ENCODE measurements at places on chromosomes 2 and 18. TPM values are rescaled to one million over a fixed set of nuclear protein-coding genes. Genes with fewer than 3 reads are reported as not detected.

- no peak for DNase-seq
These were observed 324.1 kb upstream of the THUMPD2 start for GRCh38 chr2:40103163-40103562.

DNA sequence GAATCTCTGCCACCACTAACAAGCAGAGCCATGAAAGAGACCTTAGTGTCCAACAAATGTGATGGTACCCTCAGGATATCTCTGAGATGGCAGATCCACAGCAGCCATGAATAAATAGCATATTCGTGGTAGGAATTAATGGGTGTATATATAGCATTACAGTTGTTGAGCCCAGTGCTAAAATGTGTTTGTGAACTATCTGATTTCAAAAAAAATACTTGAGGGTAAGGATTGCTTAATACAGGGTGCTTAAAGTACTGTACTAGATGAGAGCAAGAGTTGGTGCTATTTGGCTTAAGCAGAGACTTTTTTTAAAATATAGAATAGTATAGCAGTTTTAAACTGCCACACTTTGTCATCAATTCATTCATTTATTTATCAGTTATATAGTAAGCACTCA, 101.5 kb upstream of the GALNT5 start:
- DNase-seq = no peak

CDH2 gene
- total RNA-seq = 18.7 TPM

DNA sequence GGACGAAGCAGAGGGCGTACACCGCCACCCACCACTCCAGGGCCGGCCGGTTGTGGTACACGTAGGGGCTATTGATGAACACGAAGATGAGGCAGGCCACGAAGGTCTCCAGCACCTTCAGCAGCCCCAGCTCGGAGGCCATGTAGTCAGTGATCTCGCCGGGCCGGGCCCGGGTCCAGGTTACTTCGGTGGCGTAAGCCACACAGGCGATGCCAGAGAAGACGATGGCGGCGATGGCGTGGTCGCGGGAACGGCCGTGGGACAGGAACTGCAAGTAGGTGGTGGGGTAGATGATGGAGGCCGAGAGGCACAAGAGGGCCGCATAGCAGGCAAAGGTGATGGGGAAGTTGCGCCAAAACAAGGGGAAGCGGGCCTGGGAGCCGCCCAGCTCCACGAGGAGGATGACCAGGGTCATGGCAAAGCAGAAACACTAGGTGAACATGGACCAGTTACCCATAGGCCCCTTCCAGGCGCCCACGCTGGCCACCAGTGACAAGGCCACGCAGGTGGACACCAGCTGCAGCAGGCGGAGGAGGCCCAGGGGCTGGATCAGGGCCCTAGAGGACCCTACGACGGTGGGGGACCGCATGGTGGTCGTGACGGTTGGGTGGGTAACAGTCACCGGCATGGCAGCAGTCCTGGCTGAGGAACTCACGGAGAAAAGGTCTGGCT, 128.4 kb upstream of the FAM98A start:
- no peak for DNase-seq

- no peak for DNase-seq
These were observed 99.0 kb downstream of the ZFP36L2 start for GRCh38 chr2:43127208-43127940.

GKN2 gene
- not detected for total RNA-seq

- no peak for DNase-seq
These were observed 72.2 kb upstream of the DYNC1I2 start for GRCh38 chr2:171615069-171615468.

CBLN2 gene
- total RNA-seq = 5.2 TPM

GRCh38 chr2:15666861-15667808, 75.5 kb downstream of the DDX1 start:
- peak; percentile 49 for DNase-seq

- no peak for DNase-seq
These were observed 23.7 kb downstream of the ATP9B start for GRCh38 chr18:79092874-79093273.

GRCh38 chr2:111694700-111695101, 189.3 kb downstream of the ANAPC1 start:
- no peak for DNase-seq

DNA sequence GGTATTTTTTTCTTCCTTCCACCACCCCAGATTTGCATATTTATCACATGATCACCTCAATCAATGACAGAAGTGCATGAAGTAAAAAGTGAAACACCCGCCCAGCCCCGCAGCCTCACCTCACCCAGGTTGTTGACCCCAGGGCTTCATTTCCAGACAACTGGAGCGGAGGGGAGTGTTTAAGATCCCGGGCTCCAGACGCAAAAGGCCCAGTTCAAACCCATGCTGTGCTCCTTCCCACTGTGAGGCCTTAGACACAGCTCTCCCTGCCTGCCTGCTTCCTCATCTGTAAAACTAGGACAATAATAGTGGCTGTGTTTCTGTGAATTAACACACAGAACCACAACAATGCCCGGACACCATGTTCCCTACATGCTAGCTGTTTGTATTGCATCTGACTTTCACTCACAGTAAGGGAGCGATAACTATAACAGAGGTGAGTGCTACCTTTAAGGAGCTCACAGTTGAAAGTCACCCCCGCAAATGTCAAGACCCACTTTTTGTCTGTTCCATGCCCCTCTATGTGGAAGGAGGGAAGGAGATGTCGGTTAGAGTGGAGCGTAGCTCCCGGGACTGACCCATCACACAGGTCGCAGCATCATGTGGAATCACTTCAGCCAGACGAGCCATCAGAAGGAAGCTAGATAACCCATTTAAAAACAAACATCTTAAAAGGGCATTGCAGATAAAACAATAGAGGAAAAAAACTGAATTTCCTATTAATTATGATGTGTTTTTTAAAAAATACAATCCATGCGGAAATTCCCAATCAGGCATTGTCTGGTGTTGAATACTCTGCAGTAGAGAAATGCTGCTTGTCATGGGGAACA, 77.5 kb upstream of the DAPL1 start:
- DNase-seq = no peak

DNA sequence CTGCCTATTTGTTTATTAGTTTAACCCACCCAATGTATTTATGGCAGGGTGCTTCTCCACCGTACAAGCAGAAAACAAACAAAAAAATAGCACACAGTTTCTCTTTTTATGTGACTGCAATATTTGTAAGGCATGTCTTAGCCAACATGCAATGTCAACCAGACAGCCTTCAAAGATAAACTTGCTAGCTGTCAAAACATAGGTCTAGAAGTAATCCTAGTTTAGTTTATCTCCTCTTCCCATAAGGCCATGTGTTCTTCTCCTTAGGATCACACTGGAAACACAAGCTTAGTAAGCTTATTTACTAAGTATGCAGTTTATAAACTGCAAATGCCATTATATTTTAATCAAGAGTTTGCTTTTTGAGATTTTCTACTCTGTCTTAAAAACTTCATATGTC, 75.6 kb downstream of the LDAH start:
- DNase-seq = no peak

- peak; percentile 23 for DNase-seq
These were observed 96.7 kb downstream of the GAREM1 start for GRCh38 chr18:32373995-32374394.

AGAP1 gene
- 24.7 TPM for total RNA-seq

DNA sequence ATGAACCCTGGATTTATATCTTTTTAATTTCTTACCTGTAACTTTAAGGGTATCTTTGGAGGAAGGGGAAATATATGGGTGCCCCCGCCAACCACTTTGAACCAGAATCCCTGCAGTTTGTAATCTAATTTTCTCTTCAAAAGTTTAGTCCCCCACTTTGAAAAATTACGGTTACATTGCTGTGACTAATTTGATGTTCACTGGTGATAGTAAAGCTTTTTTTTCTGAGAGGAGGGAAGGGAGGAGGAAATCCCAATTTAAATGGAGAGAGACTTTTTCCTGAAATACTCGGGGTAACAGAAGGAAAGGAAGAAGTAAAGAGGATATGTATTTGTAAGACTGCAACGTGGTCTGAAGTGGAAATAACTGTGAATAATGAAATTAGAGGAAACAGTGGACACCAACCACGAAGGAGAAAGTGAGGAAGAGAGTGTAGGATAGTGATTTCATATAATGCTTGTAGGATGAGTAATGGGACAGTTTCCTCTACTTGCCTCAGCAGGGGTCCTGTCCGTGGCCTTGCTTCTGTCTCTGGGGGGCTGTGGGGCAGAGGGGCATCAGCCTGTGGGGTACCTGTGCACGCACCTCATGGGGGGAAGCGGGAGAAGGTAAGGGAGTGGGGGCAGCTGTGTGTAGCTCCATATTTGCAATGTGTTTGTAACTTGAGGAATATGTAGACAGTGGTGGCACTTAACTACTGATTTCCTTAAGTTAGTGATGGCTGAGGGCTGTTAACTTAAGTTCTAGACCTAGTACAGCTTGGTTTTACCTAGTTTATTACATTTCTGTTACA, 161.1 kb downstream of the LTBP1 start:
- DNase-seq = no peak

GRCh38 chr2:186575302-186575701, 14.6 kb upstream of the ITGAV start:
- DNase-seq = peak; percentile 43

HES6 gene
- 3.0 TPM for total RNA-seq

XIRP2 gene
- 5.8 TPM for total RNA-seq

CCL20 gene
- not detected for total RNA-seq

GRCh38 chr18:27871726-27872125, 305.2 kb downstream of the CDH2 start:
- DNase-seq = no peak

DNA sequence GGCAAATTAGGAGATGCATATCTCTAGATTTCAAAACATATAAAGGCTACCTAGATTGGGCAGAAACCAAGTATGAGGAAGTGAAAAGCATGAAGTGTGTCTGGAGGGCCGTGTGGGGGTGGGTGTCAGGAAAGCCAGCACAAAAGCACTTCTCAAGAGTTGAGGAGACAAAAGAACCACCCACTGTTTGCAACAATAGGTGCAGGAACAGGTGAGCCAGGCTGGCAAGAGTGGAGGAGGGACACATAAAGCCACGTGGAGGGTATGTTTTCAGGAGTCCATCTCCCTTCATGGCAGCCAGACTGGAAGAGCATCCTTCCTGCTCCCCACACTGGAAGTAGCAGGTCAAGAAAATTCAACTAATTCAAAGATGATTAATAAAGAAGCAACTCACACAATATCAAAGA, 96.4 kb downstream of the CERS6 start:
- DNase-seq = no peak

- no peak for DNase-seq
These were observed 195.4 kb downstream of the HAUS1 start for GRCh38 chr18:46299465-46300008.

- DNase-seq = no peak
These were observed 204.8 kb upstream of the SYT4 start for GRCh38 chr18:43482136-43482535.

DNA sequence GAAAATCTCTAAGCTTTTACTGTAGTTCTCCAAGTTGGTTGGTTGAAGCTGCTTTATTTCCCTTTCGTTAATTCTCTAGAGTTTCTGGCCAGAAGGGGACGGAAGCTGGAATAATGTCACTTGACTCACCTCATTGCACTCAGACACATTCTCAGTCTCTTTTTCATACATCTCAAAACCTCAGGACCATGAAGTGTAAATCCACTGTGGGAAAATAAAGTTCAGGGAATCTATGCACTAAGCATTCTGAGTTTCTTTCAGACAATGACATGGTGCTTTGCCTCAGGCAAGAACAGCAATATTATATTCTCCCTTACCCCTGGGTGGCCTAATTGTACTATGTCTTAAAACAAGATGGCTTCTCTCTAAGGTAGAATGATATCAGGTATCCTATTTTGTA, 167.8 kb downstream of the PRPF40A start:
- no peak for DNase-seq

DNA sequence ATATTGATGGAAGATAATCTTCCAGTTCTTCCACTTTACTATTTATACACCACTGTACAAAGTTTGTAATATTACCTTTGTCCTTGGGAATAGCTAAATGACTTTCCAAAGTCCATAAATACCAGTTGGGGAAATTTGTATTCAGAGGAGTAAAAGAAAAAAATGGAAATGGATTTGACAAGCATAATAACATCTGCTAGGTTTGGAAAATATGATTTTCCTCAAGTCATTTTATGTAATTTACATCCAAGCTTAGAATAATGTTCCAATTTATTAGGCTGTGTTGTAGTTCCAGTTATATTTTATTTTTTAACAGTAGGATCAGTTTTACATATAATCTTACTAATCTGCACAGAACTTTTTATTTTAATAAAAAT, 563.0 kb upstream of the PKDCC start:
- no peak for DNase-seq

- DNase-seq = no peak
These were observed 150.3 kb downstream of the SATB2 start for GRCh38 chr2:199307461-199307860.

GRCh38 chr2:9897331-9897737, 54.1 kb downstream of the TAF1B start:
- DNase-seq = peak; percentile 62

DNA sequence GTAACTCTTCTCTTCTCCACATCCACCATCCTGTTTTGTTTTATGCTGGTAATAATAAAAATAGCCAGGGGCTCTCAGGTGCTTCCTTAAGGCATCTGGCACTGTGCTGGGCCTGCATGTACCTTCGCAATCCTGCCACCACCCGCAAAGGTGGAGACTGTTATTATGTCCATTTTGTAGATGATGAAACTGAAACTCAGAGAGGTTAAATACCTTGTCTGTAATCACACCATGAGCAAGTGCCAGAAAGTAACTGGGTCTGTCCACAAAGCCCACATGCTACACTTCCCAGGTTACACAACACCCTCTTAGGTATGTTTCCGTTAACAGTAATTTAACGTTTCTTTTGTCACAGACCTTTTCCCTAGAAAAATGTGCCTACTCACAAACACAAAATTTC, 27.0 kb downstream of the NRP2 start:
- DNase-seq = no peak

GRCh38 chr2:120758181-120759144, 22.8 kb downstream of the GLI2 start:
- peak; percentile 87 for DNase-seq

DNA sequence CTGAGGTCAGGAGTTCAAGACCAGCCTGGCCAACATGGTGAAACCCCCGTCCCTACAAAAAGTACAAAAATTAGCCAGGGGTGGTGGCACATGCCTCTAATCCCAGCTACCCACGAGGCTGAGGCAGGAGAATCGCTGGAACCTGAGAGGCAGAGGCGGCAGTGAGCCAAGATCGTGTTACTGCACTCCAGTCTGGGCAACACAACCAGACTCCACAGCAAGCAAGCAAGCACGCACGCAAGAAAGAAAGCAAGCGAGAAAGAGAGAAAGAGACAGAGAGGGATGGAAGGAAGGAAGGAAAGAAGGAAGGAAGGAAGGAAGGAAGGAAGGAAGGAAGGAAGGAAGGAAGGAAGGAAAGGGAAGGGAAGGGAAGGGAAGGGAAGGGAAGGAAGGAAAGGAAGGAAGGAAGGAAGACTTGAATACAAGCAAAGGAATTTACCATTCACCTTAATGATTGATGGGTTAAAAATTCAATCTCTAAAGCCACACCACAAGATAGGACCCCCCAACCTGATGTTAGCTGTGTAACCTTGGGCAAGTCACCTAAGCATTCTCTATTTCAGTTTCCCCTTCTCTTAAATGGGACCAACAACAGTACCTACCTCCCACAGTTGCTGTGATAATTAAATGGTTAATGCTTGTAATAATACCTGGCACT, 181.7 kb downstream of the ATAD2B start:
- no peak for DNase-seq

GRCh38 chr2:196801674-196802261, 2.3 kb upstream of the GTF3C3 start:
- DNase-seq = no peak
